ENCODE measurements at places on chromosomes 11 and 22.

GRCh38 chr11:34570584-34570983 lies 50.3 kb upstream of the EHF start:
- DNase-seq, result no peak

DNA sequence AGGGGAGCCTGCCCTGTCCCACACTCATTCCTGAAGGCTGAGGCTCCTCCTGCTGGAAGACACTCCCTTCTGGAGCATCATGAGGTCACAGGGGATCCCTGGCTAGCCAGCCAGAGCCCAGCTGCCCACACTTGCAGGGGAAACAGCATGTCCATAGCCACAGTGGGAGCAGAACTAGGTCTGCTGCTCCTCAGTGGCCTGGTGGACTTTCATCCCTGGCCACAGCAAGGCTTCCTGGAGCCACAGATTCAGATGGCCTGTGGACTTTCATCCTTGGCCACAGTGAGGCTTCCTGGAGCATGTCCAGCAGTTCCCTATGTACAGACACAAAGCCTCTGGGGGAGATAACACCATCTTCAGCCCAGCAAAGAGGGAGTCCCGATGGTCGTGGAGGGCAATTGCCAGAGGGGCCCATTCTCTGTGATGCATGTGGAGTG lies 5.9 kb upstream of the APOL6 start:
- DNase-seq, result no peak

DNA sequence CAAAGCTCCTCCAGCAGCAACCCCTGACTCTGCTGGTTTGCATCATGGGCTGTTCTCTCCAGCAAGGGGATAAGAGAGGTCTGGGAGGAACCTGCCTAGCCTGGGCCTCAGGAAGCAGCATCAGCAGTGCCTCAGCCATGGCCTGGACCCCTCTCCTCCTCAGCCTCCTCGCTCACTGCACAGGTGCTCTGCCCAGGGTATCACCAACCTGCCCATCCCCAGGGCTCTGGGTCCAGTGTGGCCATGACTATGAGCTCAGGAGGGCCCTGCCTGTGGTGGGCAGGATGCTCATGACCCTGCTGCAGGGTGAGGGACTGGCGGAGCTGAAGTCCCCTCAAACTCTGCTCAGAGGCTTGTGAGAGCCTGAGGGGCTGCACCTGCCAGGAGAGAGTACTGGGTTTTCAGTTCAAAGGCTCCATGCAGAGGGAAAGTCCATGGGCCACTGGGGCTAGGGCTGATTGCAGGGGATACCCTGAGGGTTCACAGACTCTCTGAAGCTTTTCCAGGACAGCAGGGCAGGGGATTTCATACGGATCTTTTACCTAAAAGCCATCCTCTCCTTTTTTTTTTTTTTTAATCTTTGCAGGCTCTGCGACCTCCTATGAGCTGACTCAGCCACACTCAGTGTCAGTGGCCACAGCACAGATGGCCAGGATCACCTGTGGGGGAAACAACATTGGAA lies 115.8 kb upstream of the IGLL5 start:
- no peak for DNase-seq

DNA sequence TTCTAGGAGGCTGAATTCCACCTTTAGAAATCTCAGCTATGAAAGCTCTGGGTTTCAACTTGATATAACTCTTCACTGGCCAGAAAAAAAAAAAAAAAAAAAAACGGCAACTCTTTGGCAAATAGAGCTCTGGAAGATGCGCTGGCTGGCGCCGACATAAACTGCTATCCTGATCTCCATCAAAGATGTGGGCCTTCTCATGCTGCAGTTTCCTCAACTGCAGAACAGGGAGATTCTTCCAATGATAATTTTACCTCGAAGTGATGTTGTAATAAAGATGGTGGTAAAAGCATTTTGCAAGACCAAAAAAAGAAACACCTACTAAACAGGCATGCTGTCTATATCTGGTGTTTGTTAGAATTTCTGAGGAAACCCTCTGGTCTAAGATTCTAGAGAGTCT lies 20.3 kb downstream of the FLI1 start:
- no peak for DNase-seq

GRCh38 chr11:104098132-104098531 lies 61.7 kb downstream of the DDI1 start:
- no peak for DNase-seq

GRCh38 chr11:73195191-73196007 lies 22.7 kb upstream of the P2RY2 start:
- no peak for DNase-seq

DNA sequence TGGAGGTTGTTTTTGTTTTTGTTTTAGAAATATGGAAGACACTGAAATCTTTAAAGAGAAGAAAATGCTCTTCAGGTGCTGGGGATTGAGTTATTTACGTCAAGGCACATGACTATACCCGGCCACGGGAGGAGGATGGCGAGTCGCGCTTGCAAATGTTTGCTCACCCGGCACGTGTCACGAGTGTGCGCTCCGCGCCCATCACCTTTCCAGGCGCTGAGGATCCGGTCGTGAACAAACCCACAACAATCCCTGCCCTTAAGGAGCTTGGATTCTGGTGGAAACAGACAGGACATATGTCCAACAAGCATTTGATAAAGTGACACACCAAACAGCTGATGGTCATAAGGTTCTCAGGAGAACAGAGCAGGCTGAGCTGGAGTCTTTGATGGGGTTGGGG lies 715.5 kb downstream of the BRD1 start:
- no peak for DNase-seq

DNA sequence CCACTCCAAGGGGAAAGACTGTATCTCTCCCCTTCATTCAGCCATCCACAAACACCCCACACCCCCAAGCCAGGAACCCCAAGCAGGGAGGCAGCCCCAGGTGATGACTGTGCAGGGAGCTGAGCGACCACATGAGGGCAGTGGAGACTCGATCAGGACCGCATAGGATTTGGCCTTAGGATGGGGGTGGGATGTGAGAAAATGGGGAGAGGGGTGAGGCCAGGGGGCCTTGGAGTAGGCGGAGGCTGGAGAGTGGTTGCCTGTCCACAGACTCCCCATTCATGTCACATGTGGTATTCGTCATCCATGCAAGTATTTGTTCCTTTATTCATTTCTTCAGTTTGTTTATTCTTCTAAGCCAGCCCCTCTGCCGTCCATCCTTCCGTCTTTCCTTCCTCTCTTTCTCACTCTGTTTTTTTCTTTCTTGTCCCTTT lies 2.7 kb upstream of the RHOD start:
- peak; percentile 7 for DNase-seq

- no peak for DNase-seq
Observed at GRCh38 chr22:25148149-25148691, 51.4 kb upstream of the CRYBB3 start.

DNA sequence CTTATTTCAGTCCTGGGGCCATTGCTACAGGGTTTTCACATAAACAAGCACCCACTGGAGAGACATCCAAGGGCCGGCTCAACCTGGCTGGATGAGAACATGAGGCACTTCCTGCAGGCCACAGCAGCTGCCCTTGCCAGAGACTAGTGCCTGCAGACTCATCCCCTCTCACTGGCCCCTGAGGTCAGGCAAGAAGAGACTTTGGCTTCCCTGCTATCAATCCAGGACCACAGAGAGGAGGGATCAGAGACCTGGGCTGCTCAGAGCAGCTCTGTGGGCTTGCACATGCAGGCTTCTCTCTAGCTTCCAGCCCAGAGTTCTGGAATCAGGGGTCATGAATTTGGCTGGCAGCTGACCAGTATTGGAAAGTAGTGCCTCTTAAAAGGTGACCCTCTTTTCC lies 79.5 kb downstream of the CABIN1 start:
- DNase-seq, result no peak

DNA sequence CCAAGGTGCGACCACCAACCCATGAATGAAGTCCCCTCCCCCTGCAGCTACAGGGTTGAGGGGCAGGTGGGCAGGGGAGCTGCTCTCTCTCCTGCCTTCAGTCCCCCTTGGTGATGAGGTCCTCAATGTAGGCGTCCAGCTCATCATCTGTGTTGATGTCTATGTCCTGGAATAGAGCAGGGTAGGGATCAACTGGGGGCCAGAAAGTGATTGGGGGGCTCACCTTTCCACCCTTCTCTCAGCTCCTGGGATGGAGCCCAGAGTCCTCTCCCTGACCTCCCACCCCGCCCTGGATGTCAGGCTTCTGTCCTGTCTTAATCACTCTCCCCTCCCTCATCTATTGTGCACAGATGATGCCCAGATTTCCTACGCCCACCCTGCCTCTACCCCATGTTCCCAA lies 41.9 kb downstream of the MORC2 start:
- no peak for DNase-seq

DNA sequence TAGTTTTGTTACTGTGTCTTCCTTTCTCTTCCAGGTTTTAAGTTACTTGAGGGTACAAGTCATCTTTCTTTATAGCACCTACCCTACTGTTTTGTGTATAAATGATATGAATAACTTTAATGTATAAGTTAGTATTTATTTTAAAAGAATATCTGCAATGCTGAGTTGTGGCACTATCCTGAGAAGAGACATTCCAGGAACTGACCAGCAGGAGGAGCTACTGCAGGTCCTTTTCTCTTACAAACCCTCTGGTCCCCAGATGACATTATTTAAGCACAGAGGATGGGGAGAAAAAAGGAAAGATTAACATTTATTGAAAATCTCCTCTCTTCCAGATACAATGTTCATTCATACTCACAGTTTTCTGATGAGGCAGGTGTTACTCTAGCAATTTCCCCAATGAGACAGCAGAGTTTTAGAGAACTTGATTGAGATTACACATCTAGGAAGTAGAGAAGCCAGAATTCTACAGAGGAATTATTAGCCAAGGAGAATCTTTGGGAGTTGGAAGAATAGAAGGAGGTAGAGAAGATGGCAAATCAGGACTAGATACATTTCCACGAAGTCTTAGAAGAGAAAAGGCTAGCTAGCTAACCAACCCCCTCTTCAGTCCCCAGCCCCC lies 541.2 kb upstream of the API5 start:
- no peak for DNase-seq

DNA sequence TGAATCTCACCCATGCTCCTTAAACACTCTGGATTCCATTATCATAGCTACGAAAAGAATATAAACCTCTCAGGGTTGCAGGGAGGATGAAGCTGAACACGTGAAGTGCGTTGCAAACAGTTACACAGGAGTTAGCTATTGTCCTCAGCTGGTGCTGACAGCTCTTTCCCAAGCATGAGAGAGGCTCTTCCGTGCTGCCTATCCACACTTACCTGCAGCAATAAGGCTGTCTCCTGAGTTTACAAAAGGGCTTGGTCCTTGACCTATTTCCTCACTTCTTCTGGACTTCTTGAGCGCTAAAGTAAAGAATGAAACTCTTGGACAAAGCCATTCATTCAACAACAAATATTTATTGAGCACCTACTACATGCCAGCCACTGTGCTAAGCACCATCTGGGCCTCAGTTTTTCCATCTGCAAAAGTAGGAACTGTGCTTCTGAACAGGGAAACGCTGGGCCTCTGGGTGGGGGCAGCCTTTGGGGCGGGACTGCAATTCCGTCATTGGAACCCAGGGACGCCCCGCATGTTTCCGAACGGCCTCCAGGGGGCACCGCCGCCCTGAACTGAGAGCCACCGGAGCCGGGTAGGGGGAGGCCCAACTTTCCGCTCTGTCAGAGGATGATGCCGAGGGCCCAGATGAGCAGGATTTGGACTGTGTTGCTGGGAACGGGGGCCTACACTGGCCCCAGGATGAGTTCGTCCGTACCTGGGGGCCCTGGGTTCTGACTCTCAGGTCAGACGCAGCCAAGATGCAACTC lies 651 bp upstream of the ARL2 start:
- DNase-seq, result peak; percentile 74

- DNase-seq, result no peak
Observed at GRCh38 chr11:12684816-12685215, 10.6 kb downstream of the TEAD1 start.

GRCh38 chr11:123357990-123358827 lies 71.9 kb upstream of the GRAMD1B start:
- DNase-seq, result peak; percentile 12

DNA sequence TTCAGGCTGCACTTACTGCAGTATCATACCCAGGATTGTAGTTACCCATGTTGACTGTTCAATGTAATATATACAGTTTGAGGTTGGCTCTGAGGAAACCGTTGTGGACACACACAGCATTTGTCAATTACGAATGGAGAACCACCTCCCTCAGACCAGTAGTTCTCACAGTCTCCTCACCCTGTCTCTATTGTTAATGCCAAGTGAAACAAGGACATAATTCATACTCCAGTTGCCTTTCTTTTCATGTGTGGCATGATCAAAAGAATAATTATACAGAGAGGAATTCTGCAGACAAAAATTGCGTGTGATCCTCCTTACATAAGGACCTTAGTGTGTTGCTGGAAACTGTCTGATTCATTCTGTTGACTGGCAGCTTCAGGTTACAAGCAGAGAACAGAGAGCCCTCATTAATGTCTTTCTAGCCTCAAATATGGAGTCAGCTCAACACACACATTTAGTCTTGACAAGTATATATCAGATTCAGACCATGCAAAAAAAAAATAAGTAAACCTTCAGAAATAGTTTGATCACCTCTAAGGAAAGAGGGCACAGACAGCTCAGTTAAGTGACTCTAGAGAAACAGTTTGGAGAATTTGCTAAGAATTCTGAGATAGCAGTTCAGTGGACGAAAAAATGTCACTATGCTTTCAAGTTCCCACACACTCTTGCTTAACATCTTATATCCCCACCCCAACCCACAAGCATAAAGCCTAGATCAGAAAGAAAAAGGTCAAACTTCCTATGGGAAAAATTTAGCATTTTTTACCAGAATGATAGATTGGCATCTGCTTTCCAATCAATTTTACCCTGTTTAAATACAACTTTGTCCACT lies 96.1 kb downstream of the MAML2 start:
- DNase-seq, result peak; percentile 16

DNA sequence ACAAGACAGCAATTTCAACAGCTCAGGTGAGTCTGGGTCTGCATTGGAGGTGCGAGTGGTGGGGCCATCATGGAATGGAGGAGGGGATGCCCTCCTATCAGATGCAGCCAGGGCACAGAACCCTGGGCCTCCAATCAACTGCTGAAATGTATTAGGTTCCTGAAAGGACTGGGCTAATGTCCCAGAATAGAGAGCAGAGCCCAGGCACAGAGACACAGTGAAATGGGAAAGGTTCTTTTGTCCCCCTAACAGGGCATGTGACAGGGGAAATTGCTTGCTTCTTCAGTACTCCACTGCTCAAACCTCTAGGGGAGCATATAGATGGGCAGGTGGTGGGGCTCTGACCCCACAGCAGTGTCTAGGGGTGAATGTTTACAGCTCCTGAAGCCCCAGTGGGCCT lies 87.3 kb upstream of the CLPB start:
- DNase-seq, result no peak

DNA sequence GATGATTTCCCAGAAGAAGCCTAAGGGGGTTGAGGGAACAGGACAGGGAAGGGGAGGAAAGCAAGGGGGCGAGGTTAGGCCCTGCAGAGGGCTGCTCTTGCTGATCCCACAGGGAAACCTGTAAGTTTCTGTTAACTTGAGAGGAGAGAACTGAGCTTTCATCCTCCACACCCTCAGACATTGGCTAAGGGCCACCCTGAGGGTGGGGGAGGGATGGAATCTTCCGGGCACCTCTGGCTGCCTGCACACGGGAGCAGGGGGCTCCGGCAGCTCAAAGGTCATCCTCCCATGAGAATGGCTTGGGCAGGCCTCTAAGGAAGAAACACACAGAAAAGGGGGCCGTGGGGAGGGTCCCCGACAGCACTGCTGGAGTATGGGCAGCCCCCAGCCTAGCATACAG lies 108.1 kb downstream of the TSPAN18 start:
- DNase-seq, result no peak

GRCh38 chr11:64204464-64204989 lies 2.0 kb upstream of the FERMT3 start:
- peak; percentile 89 for DNase-seq

Data from COR-L47 (cell line).